ENCODE measurements at places on chromosomes 2 and 18.
A peak's percentile ranks its signal among the peaks of the same experiment; 100 is the strongest.

DNA sequence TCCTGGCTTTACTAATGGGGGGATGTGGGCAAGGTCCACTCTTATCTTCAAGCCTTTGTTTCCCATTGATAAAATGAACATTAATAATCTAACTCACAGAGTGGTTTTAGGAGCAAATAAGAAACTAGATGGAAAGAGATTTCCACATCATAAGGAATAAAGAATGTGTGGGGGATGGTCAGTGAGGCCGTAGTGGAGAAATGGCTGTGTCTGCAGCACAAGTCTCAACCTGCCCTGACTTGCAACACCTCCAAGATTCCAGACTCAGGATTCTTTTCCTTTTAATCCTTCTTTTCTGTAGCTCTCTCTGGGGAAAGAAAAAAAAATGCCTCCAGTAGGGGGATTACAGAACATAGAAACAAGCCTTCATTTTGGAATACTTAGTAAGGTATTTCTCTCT lies 124.2 kb upstream of the MEX3C start:
- no peak for DNase-seq

- DNase-seq = no peak
These were observed 11.4 kb upstream of the IL1R2 start for GRCh38 chr2:101980368-101980767.

GRCh38 chr2:70456585-70457495 lies 96.8 kb downstream of the TGFA start:
- no peak for DNase-seq

DNA sequence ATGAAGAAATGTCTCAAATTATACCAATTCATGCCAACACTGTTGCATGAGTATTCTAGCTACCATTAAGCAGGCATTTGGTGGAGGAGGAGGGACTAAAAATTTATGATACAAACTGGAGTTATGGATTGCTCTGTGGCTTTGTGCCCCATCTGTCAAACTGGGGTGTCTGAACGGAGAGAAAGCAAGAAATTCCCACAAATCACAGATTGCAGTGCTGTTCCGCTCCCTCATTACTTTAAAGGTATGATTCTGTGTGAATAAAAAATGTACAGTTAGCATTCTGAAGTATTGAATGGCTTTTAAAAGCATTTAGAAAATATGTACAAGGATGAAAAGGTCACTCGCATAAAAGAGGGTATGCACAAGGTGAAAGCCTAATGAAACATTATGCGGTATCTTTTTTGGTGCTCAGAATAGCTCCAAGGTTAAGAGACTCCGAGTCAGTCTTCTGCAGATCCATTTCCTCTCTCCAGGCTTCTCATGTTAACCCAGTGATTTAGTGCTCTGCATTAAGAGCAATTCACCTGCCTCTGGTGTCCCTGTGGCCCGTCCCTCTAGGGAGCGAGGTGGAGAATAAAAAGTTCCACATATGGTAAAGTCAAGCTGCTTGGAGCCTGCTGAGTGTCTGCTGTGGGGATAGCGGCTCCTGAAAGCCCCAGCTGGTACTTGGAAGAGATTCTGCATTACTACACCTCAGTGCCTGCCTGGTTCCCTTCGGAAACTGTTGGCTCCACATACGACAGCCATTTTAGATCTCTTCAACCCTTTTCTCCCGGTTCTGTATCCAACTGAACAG lies 184.2 kb downstream of the ZNF521 start:
- no peak for DNase-seq

- DNase-seq = no peak
These were observed 29.8 kb downstream of the FABP1 start for GRCh38 chr2:88097891-88098557.

DNA sequence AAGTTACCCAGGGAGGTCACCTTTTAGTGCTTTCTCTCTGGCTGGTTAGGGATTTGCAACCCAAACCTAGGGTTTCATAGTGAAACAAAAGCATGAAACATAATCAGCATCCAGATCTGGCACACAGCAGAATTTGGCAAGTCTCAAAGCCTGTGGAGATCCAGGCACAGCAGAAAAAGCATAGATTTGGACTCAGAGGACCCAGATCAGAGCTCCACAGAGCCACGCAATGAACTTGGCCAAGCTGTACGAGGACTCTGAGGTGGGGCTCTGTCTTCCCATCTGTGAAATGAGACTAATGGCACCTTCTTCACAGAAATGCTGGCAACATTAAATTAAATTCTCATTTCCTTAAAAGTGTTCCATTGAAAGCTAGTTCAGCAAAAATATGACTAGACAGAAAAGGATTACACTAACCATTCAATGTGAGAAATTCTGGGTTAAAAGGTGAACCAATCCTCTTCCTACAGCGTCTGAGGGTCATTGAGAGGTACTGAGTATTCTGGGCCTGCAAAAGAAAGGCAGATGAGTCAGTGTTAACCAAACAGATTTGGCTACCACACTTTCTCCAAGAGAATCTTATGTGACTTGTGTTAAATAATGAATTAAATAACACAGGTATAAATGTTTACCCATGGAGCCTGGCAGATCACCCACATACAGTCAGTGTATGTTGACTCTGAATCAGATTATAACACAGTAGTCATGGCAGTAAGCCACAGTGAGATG lies 266.3 kb downstream of the MREG start:
- no peak for DNase-seq

DNA sequence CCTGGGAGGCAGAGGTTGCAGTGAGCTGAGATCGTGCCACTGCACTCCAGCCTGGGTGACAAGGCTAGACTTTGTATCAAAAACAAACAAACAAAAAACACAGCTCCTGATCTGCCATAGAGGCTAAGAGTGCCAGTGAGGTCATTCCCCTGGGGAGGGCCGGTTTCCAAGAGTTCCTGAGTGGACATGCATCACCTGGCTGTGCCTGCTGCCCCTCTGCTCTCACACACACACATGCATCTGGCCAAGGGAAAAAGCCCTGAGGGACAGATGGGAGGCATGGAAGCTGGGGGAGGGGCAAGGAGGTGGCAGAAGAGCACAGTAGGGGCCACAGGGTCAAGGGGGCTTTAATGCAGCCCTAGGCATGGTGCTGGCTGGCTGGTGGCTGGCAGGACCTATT lies 60.4 kb downstream of the ZBTB7C start:
- no peak for DNase-seq

DNA sequence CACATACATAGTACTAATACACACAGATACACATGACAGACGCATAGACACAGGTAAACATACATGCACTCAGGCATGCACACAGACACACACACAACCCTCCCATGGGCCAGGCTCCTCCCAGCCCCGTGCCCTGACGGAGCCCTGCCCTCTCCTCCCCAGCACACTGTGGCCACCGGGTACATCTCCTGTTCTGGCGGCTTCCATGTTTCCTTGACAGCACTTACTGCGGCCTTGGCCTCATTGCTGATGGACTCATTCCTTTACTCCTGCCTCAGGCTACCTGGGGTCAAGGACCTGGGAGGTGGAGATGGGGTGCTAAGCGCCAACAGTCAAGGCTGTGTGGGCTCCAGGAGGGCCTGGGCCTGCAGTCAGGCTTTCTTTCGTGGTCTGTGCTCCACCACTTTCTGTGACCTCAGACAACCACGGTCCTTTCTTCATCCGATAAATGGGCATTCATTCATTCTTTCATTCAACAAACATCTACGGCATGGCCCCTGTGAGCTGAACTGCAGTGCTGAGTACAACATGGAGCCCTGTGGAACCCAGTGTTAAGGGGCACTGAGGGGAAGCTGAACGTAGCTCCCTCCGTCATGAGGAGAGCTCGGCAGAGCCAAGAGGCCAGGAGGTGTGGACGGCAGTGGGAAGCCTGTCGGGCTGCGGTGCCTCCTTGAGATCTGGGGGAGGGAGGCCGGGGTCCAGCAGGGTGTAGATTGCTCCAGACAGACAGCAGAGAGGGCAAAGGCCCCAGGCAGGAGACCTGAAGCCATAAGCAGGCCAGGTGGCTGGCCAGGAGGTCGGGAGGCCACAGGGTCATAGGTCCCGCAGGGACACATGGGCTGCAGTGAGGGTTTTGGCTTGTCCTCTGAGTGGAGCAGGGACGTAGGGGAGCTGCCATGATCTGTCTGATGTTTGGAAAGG lies 190.4 kb upstream of the HDAC4 start:
- no peak for DNase-seq

DNA sequence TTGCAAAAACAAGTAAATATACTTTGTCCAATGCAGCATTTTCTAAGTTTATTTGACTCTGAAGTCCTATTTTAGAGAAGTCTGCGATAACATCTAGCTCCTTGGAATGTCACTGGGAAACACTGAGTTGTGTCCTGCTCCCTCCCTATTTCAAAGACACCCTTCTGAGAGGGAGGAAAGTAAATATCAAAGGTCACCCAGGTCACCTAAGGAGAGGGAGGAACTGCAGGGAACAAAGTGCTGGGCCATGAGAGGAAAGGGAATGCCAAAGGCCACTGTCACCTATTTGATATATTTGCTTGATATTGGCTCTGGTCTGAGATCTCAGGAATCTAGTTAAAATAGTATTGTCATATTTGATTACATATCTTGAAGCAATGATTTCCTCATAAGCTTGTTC lies 201.3 kb downstream of the GCA start:
- DNase-seq = no peak

DNA sequence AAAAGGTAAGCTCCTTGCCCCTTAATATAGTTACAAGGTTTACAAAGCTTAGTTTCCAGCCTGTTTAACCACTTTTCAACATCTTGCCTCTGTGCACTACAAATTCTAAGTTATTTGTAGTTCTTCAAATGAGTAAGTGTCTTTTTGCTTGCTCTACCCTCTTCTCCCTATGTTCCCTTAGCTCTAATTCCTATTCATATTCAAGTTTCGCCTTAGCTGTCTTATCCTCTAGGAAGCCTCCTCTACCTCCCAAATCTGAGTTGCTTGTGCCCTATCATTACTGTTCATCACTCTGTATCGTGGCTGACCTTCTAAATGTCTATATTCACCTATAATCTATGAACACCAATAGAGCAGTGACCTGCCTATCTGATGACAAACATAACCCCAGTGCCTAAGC lies 25.3 kb downstream of the NRXN1 start:
- no peak for DNase-seq

GRCh38 chr2:134206573-134206972 lies 47.3 kb upstream of the MGAT5 start:
- no peak for DNase-seq

- DNase-seq = peak; percentile 54
These were observed 53.2 kb downstream of the BMPR2 start for GRCh38 chr2:202429164-202429980.

DNA sequence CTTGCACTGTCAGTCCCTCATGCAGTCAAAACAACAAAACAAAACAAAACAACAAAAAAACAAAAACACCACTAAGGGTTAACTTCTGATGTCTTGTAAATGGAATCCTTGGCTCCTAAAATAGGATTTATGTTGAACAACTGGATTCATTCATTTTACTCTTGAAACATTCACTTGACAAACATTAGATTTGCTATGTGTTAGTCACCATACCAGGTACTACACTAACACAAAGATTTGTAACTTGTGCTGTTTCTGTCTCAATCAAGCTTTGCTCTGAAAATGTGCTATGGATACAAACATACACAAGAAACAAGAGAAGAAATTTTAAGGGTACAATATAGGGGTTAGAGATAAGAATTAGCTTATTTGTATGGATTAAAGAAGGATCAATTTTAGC lies 812.8 kb downstream of the LRP1B start:
- DNase-seq = no peak

Data from fibroblast of skin of left biceps (primary cell).